ENCODE measurements at places on chromosomes 5 and 9. TPM values are rescaled to one million over a fixed set of nuclear protein-coding genes. Genes with fewer than 3 reads are reported as not detected.

Gene SPINK6
- not detected for total RNA-seq

Gene IL4
- not detected for total RNA-seq

Gene C9orf72
- total RNA-seq = 42.3 TPM

Gene PCDHGB3
- total RNA-seq = 9.2 TPM

Gene CCDC152
- 1.7 TPM for total RNA-seq

Gene CER1
- not detected for total RNA-seq

Measured in thyroid gland (tissue), 4 donors.